ENCODE measurements at places on chromosomes 16 and 17.

- DNase-seq = no peak
These were observed 3.1 kb upstream of the MMP2 start for GRCh38 chr16:55475919-55476318.

DNA sequence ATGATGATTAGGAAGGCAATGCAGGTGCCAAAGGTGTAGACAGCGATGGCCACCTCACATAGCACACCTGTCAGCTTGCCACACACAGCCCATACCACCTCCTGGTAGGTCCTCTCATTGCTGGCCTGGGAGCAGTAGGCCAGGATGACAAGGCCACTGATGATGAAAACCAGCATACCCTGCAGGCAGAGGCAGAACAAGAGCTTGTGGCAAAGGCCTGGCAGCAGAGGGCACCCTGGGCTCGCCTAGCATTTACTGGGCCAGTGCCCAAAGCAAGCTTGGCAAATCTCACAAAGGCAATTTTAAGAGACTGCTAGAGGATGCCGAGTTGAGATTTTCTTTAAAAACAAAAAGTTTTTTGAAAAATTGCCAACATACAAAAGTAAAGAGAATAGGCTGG is 5.9 kb downstream of the SLC38A7 start:
- DNase-seq = no peak

- no peak for DNase-seq
These were observed 85.6 kb downstream of the FOXL1 start for GRCh38 chr16:86663685-86664521.

- peak; percentile 78 for DNase-seq
These were observed at the start of gene MYCBPAP for GRCh38 chr17:50507871-50508572. Gene MYCBPAP, plus strand, starts transcription at chr17:50508439. Its CDS starts 236 bp downstream, at chr17:50508675.

GRCh38 chr17:74734256-74734655 is 2.8 kb upstream of the RAB37 start:
- DNase-seq = no peak
